ENCODE measurements at places on chromosomes 12 and 14. TPM values are rescaled to one million over a fixed set of nuclear protein-coding genes. Genes with fewer than 3 reads are reported as not detected.

C14orf132 gene
- 4.5 TPM for total RNA-seq

RGS6 gene
- not detected for total RNA-seq

OR4K15 gene
- total RNA-seq: not detected

CLEC1A gene
- 28.0 TPM for total RNA-seq

OR4E2 gene
- total RNA-seq: not detected

HOXC10 gene
- total RNA-seq: not detected

TMTC1 gene
- 7.8 TPM for total RNA-seq

IKBIP gene
- total RNA-seq: 35.4 TPM

GPR68 gene
- 1.5 TPM for total RNA-seq

GPRC5D gene
- total RNA-seq: not detected

PAX9 gene
- total RNA-seq: 0.06 TPM

PROX2 gene
- not detected for total RNA-seq

ANG gene
- total RNA-seq: 3.7 TPM
